SK-N-SH treated with all-trans-retinoic acid at 6 μM for 48 hours (cell line): ENCODE measurements at places on chromosomes 4 and X.

GRCh38 chrX:139759637-139760036, 51.7 kb upstream of the MCF2 start:
- ATAC-seq, result peak; percentile 74

GRCh38 chrX:153375571-153375970, 25.6 kb downstream of the PNMA6E start:
- ATAC-seq, result no peak

GRCh38 chr4:168527560-168527959, 30.7 kb downstream of the PALLD start:
- ATAC-seq, result peak; percentile 56

DNA sequence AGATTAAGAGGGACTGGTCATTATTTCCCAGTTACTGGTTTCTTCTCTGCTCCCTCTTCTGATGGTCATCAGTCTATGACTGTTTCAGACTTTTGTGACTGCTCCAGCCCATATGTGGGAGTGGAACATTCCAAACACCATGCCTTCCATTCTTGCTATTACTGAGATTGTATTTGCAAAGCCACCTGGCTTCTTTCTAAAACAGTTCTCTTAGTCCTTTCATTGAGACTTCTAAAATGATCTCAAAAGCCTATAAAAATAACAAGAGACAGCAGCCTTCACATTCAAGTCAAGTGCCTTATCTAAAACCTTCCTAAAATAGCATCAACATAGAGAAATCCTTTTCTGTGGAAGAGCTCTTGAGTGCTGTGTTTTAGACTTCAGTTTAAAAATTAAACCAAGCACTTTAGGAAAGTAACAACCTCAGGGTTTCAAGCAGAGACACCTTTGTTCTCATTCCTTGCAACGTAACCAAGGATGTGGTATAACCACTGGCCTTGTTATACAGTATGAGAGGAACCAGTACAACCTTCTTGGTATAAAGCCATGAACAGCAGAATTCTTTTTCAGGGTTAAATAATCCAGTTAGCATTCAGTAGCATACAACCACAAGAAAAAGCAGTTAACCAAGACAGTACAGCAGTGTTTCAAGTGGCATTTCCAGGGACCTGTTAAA, 97.1 kb downstream of the NFKB1 start:
- peak; percentile 26; the same call in 2 of the 3 replicates for ATAC-seq

GRCh38 chr4:81452452-81453006, 19.2 kb downstream of the RASGEF1B start:
- ATAC-seq, result no peak
